ENCODE measurements at places on chromosomes 2 and 18. TPM values are rescaled to one million over a fixed set of nuclear protein-coding genes. Genes with fewer than 3 reads are reported as not detected.

DNA sequence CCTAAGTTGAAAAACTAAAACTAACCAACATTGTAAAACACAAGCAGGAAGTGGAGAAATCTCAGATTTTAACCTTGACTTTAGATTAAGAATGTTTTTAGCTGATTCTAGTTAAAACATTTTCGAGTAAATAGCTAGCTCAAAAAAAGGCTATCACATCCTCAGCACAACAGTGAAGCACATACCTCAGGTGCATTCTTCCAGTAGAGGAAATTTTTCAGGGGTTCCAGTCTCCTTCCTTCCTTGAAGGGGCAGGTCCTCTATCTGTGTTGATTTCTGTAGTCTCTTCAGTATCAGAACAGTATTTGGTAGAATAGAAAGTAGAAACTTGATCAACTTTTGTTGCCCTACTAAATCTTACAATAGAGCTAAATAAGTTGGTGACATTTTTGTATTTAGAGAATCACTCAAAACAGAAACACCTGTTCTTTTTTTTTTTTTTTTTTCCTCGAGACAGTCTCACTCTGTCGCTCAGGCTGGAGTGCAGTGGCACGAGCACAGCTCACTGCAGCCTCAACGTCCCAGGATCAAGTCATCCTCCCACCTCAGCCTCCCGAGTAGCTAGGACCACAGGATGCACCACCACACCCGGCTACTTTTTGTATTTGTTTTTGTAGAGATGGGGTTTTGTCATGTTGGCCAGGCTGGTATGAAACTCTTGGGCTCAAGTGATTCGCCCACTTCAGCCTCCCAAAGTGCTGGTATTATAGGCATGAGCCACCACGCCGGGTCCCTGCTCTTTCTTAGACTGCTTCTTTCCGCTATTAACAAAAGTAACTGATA is 6.9 kb upstream of the GPR155 start:
- DNase-seq: no peak

DNA sequence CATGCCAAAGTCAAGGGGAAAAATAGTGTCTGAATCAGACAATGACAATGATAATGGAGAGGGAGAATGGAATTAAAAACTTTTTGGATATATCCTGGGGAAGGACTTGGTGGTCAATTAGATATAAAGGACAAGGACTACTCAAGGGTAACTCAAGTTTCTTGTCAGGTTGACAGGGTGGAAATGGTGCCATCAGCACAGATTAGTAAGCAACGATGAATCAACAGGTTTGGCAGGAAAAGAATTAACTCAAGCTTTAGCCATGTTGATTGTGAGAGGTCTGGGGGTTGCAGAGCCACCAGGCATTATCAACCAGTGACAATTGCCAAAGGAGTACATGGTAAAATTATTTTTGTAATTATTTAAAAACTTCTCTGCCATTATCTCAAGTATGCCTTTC is 35.8 kb upstream of the SPATS2L start:
- DNase-seq: no peak

GRCh38 chr2:127007652-127008051 is 99.3 kb downstream of the BIN1 start:
- peak; percentile 74 for DNase-seq

DNA sequence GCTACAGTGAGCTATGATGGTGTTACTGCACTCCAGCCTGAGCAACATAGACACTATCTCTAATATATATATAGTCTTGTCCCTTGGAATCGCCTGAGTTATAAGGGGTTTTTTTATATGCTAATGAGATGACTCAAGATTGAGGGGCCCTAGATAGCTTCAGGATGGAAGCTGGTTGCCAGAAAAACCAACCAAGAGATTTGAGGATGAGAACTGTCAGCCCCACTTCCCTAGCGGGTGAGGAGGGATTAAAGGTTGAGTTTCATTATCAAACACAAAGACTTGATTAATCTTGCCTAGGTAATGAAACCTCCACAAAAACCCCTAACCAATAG is 12.6 kb upstream of the GALM start:
- no peak for DNase-seq

Gene ANO7
- 1.1 TPM for total RNA-seq

GRCh38 chr2:134507697-134508096 is 211.1 kb downstream of the TMEM163 start:
- DNase-seq: no peak

DNA sequence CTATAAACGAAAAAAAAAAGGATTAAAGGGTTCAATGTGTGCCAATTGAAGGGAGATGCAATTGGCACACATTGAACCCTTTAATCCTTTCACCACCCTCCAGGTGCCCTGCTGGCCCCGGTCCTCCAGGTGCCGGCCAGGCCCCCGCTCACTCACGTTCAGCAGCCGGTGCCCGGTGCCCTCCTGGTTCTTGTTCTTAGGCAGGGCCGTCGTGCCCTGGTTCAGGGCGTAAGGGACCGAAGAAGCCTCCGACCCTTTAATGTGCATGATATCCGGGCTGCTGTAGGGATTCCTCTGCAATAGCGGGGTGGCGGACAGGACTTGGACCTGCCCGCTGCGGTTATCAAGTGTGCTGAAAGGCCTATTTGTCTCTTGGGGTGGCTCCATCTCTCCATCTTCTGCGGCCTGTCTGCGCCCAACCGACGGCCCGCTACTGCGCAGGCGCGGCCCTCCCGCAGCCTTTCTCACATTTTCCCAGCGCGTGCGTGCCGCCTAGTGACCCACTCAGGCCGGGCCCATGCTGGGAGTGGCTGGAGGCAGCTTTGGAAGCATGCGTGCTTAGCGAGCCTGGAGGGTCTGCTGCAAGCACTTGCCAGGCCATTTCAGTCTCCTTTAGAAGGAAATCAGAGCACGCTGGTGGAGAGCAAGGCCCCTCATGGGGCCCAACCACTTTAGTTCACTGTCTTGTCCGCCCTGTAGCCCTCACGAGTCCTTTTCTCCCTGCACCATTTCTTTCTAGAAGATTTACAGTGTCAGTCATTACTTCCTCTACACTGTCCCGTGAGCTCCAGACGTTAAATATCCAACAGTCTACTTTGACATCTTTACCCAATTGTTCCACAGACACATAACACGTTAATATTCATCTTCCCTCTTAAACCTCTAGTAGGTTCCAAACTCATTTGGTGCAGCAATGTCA is 24.3 kb downstream of the TMEM237 start:
- peak; percentile 70 for DNase-seq

DNA sequence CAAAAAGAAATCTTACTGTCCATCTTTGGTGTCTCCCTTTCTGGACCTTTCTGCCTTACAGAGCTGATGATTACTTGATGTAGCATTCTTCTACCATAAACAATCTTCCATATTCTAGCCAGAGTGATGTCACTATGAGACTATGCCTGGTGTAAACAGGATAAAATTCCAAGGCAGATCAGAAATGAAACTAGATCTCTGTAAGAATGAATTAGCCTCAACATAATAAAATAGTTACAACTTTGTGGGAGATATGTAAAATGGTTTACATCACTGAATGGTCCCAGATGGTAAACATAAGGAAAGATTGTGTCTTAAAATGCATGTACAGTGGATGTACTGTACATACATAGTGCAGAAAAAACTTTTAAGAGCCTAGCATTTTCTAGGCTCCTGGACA is 112.3 kb upstream of the ZNF521 start:
- DNase-seq: no peak

DNA sequence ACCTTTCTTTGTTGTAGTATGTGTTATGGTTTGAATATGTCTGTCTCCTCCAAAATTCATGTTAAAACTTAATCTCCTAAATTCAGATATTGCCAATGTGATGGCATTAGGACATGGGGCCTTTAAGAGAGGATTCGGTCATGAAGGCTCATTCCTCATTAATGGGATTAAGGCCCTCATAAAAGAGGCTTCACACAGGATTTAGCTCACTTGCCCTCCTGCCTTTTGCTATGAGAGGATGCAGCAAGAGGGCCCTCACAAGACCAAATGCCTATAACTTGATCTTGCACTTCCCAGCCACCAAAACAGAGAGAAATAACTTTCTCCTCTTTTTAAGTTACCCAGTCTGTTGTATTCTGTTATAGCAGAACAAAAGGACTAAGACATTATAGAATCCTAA is 19.7 kb downstream of the ZBTB14 start:
- no peak for DNase-seq

Gene DYNAP
- total RNA-seq: not detected

GRCh38 chr18:68267583-68267982 is 447.3 kb downstream of the TMX3 start:
- DNase-seq: peak; percentile 49

- DNase-seq: peak; percentile 73
Observed at GRCh38 chr2:183038341-183039300, at the start of gene NCKAP1. TSS of gene NCKAP1 (minus strand) at chr2:183038457. CDS start at chr2:183038099, 358 bp downstream.

DNA sequence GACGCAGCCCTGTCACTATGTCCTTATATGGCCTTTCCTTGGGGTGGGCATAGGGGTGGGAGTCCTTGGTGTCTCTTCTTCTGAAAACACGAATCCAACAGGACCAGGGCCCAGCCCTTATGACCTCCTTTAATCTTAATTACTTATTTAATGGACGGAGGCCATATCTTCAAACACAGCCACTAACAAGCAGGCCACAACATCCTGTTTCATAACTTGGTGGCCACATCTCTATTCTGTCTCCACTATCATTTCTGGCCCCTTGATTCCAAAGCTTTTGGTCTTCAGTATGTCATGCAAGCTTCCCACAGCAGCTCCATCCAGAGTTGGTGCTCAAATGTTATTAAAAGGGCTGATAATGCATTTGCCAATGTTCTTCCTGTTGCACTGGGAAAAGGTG is 287.3 kb upstream of the SMIM21 start:
- DNase-seq: no peak

DNA sequence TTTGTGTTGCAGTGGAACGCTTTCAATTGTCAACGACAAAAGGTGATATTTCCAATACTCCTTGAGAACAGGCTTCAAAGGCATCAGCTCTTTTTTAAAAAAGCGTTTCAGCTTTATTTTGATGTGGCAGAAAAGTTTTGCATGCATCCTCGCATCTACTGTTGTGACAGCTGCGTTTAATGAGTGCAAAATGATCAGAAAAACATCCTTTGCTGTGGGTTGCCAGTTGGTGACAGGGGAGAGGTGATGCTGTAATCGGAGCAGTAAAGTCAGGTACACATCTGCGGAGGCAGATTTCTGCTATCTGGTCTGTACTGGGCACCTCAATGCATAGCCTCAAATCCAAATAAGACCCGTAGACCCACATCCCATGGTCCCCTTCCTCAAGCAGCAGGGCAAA is 91.9 kb upstream of the POU3F3 start:
- no peak for DNase-seq

DNA sequence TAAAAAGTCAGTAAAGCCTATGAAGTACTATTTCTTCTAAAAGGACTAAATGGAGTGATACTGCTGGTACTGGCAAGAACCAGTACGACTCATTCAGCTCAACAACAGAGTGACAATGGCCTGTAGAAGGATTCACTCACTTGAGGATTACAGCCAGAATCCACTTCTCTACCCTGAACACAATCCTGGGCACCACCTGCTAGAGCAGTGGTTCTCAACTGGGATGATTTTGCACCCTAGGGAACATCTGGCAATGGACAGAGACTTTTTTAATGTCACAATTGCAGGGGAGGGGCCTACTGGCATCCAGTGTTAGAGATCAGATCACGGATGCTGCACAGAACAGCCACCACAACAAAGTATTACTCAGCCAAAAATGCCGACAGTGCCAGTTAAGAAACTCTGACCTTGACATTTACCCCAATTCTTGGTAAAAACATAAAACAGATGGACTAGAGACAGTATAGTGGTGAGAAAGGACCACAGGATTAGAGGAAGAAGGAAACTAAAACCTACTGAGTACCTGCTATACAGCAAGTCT is 5.0 kb downstream of the SPIRE1 start:
- peak; percentile 42 for DNase-seq

- peak; percentile 34 for DNase-seq
Observed at GRCh38 chr2:219243291-219243761, 1.9 kb downstream of the GLB1L start.

- no peak for DNase-seq
Observed at GRCh38 chr2:159052157-159052601, 83.7 kb downstream of the TANC1 start.

Gene BMP10
- total RNA-seq: not detected

Gene SLC4A3
- 14.7 TPM for total RNA-seq

DNA sequence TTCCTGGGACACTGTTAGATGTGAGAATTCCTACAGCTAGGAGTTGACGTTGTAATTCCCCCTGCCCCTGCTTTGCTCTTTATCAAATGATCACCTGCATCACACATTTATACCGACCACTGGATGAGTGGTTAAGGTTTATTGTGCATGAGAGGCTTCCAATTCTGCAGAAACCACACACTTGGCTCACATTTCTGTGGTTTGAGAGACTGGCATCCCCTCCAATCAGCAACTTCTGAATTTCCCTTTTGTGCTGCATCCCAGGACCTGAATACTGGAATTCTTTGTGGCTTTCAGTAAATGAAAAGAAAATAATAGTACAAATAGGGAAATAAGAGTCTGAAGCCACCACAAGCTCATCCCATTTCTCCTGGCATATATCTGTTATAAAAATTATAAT is 628.7 kb upstream of the PIK3C3 start:
- DNase-seq: no peak

DNA sequence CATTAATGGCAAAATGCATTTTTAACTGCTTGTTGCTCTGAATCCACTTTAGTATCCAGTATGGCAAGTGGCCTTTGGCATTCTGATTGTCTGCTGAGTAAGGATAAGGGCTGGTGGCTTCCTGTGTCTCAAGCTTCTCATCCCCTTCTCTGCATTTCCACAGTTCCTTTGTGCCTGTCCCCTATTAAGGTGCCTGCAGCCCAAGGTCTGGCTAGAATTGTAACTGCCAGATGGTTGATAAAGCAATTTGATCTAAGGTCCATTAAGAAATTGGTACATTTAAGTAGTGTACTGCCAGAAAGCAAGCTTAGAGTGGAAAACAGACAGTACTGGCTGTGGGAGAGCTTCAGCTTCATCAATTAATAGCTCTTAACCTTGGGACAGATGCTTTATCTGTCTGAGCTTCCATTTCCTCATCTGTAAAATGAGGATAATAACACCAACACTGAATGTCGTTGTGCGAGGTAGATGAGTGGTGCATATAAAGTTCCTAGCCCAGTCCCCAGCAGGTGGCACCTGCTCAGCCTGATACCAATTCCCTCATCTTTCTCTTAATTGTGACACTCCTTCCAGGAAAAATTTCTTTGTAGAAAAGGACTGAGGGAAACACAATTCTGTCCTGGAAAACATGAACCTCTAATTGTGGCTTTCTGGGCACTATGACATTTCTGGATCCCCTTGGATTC is 570.6 kb upstream of the GCFC2 start:
- no peak for DNase-seq

- peak; percentile 31 for DNase-seq
Observed at GRCh38 chr2:9440058-9440727, 16.7 kb downstream of the CPSF3 start.

GRCh38 chr2:53821810-53822209 is 35.0 kb downstream of the ERLEC1 start:
- no peak for DNase-seq

DNA sequence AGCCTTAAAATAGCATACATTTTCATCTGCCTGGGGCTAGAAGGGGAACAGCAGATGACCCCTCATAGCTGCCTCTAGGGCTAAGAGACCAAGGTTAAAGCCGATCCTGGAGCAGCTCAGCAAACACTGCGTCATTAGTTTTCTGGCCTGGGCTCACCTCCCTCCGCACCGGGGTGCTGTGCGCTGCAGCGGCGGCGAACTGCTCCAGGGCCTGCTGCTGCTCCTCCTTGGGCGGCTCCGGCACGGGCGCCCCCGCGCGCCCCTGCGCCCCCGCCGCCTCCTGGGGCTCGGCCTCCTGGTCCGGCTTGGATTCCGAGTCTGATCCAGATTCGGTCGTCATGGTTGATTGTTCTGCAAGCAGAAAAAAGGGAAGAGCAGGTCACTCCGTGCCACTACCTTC is 55.0 kb downstream of the EPB41L3 start:
- DNase-seq: peak; percentile 6
